ENCODE measurements at places on chromosomes 7 and 10.

- DNase-seq = no peak
Observed at GRCh38 chr10:299969-300368, 164.7 kb downstream of the ZMYND11 start.

- DNase-seq = no peak
Observed at GRCh38 chr7:26112203-26112740, 39.7 kb upstream of the NFE2L3 start.

DNA sequence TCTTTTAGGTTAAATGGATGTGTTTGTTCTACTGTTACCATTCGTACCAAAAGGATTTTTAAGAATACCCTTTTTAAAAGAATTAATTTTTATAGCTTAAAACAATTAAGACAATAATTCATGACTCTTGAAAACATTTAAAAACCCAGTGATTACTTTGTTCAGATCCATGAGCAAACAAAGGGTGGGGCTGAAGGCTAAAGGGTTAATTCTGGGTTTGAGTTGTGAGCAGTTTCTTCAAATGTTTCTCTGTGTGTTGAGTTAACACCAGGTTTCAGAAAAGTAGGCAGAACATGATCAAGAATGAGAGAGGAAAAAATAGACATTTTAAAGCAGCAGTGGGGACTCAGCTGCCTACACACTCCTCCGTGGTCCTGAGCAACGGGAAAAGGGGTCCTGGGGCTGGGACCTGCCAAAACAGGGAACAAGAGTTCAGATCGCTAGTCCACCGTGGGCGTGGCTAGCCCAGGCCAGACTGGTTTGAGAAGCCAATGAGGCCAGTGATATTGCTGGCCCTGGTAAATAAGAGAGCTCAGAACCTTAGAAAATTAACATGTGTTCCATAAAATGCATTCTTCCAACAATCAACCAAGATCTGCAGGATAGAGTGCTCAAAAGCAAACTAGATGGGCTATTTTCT lies 14.9 kb upstream of the EZH2 start:
- DNase-seq = no peak

DNA sequence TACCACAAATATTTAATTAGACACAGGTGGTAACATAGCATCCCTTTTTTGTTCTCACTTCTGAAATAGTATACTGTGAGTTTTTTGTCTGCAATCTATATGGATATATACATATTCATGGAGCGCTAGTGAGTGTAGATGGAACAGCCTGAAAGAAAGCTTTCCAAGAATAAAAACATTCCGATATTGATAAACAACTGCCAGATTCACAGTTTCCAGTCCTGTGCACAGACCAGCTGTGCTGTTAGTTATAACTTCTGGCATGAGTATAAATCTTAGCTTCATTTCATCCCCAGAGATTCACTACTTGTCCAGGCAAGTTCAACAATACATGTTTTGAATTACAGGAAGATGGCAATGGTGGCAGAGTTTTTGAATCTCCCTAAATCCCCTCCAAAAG lies 467.1 kb upstream of the STEAP1 start:
- no peak for DNase-seq

- no peak for DNase-seq
Observed at GRCh38 chr10:61175316-61175715, 231.3 kb upstream of the RHOBTB1 start.

DNA sequence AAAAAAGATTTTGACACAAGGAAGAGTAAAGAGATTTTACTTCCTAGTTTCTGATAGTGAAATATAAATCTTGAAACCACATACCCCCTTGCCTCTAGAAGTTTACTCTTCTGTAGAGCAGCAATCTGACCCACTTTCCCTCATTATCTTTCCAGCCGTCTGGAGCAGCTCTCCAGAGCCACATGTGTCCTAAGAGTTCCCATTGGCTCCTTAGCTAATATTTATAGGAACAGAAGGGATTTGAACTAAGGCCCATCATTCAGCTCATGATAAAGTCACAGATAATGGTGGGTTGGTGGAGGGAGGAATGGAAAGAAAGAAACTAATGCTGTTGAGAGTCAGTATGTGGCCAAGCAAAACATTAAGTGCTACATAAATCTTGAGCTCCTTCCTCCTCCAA lies 121.8 kb downstream of the INHBA start:
- no peak for DNase-seq

DNA sequence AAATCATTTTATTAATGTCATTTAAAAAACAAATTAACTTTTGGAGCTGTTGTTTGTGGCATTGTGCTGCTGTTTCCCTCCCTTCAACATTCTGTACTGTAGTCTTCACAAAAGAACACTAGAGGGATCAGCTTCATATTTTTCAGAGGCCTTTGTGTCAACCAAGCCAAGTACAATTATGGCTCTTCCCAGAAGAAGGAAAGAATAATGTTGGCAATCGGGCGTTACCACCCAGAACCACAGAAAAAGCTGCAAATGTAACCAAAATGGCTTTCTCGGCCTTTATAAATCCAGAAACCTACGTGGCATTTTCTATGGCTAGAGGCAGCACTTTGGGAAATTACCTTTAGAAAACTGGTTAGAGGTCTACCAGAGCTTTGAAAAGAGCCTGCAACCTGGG lies 98.8 kb upstream of the COL1A2 start:
- DNase-seq = no peak

DNA sequence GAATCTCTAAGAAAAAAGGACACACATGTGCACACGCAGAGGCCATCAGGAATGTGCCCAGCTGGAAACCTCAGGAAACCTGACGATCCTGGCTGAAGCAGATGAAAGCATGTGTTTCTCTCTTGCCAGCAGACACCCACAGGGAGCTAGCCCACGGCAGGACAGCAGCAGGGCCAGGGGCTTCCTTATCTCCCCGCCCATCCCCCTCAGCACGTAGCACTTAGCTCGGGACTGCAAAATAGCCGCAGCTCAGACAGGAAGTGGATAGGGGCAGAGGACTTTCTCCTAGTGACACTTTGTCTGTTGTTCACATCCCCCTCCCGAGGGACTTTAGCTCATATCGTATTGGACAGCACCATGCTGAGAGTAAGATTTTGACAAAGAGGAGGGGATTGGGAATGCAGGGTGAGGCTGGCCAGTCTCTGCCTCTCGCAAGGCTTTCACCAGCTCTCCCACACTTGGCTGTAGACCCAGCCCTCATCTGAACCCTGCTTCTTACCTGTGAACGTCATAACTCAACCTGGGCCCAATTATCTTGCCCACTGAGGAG lies 63.8 kb downstream of the MKI67 start:
- no peak for DNase-seq

DNA sequence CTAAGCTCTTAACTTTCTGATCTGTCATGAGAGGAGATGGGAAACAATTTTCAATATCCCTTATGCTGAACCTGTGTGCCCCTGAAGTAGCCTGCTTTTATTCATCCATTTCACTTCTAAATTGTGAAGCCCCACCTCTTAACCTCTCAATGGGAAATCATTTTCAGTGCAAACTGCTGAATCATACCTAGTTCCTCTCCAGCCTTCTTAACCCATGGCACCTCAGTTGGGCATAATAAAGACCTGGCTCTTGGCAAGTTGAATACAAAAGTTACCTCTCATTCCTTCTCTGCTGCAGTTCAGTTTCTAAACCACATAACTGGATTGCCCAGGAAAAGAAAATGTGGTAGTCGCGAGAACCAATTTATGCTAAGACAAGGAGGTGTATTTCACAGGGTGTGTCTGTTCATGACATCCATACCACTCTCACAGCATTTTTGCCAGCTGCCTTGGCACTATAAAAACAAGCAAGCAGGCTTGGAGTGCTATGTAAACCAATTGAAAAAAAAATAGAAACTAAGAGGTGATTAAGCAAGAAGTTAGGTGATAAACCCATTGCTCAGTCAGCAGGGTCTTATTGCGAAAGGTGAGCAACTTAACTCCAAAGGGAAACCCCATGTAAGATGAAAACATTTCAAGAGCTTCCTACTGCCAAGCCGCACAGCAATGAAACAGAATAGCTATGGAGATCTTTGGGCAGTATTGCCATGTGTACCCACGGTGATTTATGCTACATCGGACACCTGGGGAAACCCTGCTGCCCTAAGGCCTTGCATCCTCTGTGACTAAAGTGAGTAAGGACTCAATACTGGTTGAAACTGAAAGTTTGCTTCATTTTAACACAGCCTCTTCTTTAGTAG lies 57.0 kb upstream of the DKK1 start:
- DNase-seq = no peak

DNA sequence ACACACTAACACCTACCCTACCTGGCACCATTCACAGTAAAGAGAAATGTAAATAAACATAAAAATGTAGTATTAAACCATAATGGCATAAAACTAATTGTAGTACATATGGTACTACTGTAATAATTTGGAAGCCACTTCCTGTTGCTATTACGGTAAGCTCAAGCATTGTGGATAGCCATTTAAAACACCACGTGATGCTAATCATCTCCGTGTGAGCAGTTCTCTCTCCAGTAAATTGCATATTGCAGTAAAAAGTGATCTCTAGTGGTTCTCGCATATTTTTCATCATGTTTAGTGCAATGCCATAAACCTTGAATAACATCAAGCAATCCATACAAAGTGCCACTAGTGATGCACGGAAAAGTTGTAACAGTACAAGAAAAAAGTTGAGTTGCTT lies 75.4 kb downstream of the CFTR start:
- DNase-seq = no peak

DNA sequence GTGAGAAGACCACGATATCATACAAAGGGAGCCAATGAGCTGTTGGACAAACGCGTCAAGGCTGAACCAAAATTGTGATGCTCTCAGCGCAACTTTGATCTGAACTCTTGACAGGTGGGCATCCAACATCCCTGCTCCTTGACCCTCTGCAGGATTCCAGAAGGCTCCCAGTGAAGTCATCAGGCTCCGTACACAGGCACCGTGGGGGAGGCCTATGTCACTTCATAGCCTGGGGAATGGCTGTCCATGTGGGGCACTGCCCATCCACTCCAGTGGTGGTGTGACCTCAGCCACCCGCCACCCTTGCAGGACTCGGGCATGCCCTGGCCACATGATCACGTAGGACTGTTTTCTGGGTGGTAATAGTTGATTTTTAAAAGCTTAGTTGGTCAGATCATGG lies 233.8 kb upstream of the GRB10 start:
- no peak for DNase-seq

DNA sequence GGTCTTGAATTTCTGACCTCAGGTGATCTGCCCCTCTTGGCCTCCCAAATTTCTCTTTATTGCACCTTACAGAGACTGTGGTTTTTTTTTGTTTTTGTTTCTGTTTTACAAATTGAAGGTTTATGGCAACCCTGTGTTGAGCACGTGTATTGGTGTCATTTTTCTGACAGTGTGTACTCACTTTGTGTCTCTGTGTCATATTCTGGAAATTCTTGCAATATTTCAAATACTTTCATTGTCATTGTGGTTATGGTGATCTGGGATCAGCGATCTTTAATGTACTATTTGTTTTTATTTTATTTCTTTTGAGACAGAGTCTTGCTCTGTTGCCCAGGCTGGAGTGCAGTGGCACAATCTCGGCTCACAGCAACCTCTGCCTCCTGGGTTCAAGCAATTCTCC lies 89.8 kb downstream of the PRTFDC1 start:
- no peak for DNase-seq

GRCh38 chr7:1134951-1135350 lies 25.0 kb downstream of the ZFAND2A start:
- DNase-seq = no peak

DNA sequence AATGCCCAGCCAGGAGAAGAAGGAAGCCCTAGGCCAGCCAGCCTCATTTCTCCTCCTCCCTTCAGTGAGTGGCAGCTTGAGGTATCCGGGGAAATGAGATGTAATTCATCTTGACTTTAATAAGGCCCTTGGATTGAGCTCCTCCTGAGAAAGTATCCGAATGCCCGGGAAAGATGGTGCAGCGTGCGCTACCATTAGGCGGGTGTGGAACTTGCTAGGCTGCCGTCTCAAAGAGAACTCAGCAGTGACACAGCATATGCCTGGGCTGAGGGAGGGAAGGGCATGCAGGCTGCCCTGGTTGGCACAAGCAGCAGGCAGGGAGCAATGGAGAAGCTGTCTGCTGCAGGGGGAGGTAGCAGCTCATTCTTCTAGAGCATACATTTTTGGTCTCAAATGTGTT lies 659.8 kb upstream of the FOXK1 start:
- DNase-seq = no peak

GRCh38 chr7:42603496-42603895 lies 308.4 kb downstream of the C7orf25 start:
- no peak for DNase-seq

- no peak for DNase-seq
Observed at GRCh38 chr7:129343099-129343700, 91.0 kb upstream of the STRIP2 start.

DNA sequence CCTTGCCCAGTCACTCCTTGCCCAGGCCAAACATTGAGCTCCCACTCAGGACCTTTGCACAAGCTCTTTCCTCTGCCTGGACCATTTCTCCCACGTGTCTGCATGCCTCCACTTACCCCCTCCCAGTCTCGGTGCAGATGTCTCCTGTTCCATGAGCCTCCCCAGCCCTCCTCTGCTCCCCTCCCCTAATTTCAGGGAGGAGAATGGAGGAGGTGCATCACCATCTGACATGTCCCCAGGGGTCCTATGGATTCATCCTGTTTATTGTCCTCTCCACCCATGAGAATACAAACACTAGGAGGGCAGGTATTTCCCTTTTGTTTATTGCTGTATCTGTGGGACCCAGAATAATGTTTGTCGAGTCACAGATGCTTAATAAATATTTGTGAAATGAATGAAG lies 8.6 kb upstream of the GRID2IP start:
- no peak for DNase-seq

- no peak for DNase-seq
Observed at GRCh38 chr10:112203328-112204076, 19.9 kb upstream of the GPAM start.

- no peak for DNase-seq
Observed at GRCh38 chr10:44312401-44312800, 72.5 kb downstream of the CXCL12 start.

DNA sequence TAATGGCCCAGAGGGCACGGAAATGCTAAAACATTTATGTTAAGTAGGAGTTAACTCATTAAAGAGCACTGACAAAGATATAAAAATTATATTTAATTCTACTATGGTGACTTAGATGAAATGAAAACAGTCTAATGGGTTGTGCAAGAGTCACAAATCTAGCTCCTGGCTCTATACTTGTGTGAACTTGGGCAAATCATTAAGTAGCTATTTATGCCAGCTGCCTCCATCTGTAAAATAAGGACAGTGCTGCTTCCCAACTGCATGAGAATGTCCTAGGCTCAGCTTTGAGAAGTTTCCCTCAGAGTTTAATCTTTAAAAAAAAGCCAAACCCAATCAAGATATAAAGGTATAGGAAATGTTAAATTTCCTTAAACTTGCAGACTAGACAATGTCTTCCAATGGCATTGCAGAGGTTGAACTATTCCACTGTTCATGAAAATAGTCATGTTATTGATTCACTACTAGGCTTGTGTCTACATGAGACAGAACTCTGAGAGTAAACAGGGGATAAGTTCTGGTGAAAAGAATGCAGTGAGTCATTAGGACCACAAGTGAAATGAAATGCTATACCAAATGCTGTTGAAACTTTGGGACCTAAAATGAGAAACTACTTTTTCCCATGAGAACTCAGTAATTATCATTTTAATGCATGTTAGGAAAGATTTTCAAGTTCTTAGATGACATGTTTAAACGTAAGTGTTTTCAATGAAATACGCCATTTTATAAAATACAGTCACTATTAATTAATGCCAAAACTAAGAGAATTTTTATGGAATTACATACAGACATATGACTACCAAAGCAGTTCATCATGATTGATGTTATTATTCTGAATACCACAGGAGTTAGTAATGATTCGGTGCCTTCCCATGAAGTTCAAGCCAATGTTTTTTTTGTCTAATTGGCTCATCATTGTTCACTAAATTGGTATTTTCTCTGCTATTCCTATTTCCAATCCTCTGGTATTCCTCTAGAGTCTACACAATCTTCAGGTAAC lies 84.2 kb downstream of the CDK6 start:
- no peak for DNase-seq

Measured in effector memory CD4-positive, alpha-beta T cell (primary cell).